Myocyte (in vitro differentiated cells): ENCODE measurements at places on chromosomes 7 and 10. TPM values are rescaled to one million over a fixed set of nuclear protein-coding genes. Genes with fewer than 3 reads are reported as not detected.

- no peak for DNase-seq
Observed at GRCh38 chr7:120979765-120980499, 8.6 kb upstream of the CPED1 start.

DNA sequence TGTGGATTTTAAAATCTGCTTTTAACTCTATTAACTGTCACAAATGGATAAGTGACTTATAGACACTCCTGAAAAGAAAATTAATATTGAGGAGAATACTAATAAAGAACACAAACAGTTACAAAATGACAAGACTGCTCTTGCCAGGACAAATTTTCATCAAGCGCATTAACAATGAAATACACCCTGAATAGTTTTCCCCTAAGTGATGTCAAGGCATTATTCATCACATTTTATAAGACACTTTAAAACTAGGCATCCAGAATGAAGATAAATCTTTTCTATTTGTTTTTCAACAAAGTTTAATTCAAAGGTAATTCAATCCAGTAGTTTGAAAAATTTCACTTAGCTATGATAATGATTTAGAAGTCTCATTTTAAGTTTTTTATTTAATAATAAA is 110.5 kb upstream of the SEC61G start:
- no peak for DNase-seq

- no peak for DNase-seq
Observed at GRCh38 chr10:101997803-101998202, 58.2 kb downstream of the ARMH3 start.

GRCh38 chr10:43203448-43204041 is 63.3 kb downstream of the RASGEF1A start:
- no peak for DNase-seq

DNA sequence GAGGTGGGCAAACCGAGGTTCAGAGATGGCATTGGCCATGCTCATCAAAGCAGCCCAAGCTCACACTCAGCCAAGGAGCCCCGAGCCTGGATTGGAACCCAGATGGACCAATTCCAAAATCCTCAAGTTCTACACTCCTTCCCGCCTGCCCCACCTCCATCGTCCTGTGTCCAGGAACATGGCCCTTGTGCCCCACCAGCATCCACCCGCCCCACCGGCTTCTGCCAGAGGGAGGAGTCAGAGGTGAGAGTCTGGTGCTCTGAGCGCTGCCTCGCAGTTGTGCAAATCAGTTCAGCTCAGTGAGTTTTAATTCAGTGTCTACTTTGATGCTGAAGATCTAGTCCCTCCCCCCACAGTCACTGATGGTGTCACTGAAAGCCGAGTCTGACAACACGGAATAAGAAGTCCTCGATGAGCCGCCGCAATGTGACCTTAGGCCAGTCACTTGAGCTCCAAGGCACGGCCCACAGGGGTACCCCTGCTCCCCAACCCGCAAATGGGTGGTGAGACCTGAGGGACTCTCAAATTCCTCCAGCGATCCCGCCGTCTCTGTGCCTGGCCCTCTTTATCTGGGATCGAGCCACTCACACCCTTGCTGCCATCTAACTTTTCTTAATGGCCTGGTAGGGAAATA is 26.3 kb downstream of the PRKAG2 start:
- no peak for DNase-seq

DNA sequence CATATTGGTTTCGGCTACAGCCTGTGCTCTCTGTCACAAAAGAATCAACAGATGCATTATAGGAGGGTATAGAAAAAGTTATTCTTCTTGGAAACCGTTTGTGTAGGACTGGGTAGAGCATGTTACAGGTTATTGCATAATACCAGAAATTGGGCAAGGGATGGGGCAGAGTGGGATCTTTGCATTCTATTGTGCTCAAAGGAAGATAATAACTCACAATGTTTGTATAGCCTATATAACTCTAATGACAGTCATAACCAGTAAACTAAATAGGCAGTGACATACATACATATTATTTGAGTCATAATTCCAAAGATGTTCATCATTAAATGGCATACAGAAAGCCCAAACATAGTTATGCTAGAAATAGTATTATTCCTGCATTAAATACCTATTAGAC is 179.7 kb downstream of the XPNPEP1 start:
- no peak for DNase-seq

GRCh38 chr10:114043532-114044246 is at the start of gene ADRB1:
Gene ADRB1, plus strand, starts transcription at chr10:114043866. Its CDS starts 267 bp downstream, at chr10:114044133.
- DNase-seq, result peak; percentile 67

GRCh38 chr10:9900751-9901150 is 1116.9 kb upstream of the CELF2 start:
- no peak for DNase-seq

- no peak for DNase-seq
Observed at GRCh38 chr10:116905845-116906210, 56.5 kb downstream of the ENO4 start.

- DNase-seq, result no peak
Observed at GRCh38 chr10:131155218-131155875, 156.2 kb downstream of the TCERG1L start.

DNA sequence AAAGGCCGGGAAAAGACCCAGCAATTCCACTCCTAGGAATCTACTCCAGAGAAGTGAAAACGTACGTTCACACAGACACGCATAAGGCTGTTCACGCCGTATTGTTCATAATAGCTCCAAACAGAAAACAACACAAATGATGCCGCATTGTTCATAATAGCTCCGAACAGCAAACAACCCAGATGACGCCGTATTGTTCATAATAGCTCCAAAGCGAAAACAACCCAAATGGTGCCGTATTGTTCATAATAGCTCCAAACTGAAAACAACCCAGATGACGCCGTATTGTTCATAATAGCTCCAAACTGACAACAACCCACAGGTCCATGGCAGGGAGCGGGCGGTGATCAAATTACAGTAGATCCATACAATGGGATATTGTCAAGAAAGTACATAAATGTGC is 85.2 kb upstream of the DNAAF5 start:
- peak; percentile 64 for DNase-seq

GRCh38 chr10:5595994-5596471 is 70.4 kb downstream of the ASB13 start:
- no peak for DNase-seq

DNA sequence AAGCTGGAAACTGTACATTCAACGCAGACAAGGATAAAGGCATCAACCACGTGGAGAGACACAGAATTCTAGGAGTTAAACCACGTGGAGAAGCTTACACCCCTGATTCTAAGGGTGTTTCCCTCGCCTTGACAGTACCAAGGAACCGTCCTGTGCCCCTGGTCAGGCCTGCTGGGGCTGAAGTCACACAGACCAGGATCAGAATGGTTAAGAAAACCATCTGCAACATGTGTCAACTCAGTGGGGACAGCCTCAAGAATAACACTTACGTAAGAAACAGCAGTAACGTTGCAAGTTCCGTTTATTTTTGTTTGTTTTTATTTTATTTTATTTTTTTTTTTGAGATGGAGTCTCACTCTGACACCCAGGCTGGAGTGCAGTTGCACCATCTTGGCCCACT is 55.6 kb downstream of the CHST15 start:
- DNase-seq, result no peak

DNA sequence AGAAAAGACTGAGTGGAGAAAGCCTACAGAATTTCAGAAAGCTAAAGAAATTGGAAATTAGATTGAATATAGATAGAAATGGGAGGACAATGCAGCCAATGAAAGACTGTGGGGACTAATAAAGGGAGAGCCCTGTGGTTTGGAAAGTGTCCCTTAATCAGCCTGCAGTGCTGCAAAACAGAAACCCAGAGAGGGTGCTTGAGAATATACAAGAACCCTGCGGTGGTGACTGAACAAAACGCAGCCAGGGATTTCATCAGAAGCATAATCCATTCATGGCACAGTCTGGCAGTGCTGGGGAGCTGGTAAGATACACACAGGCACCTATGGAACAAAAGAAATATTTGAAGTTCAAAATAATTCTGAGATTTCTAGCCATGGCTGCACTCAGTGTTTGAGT is 19.1 kb downstream of the CEP41 start:
- peak; percentile 49 for DNase-seq

DNA sequence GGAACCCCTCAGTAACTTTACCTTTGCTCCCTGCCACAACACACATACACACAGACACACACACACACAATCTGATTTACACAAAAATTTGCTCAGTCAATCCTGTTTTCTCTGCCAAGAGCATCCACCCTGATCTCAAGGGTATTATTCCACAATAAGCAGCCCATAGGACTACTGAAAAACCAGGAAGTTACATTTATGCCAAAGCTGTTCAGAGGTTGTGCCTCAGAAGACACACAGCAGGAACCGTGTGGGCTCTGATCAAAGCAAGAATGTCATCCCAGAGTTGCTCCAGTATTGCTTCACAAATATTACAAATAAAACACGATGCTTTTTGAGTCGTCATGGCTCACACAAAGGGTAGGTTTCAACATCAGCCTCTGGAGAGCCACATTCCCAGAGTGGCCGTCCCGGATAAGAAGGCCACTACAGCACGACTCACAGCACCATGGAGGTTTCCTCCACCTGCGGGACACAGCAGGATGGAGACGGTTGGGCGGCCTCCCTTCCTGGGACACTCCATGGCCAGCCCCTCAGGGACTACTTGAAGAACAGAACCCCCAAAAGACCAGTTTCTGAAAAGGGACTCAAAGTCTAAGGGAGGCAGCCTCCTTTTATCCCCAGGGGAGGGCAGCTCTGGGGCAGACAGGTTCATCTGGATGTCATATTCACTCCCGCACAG is 1.6 kb downstream of the AIFM2 start:
- no peak for DNase-seq

DNA sequence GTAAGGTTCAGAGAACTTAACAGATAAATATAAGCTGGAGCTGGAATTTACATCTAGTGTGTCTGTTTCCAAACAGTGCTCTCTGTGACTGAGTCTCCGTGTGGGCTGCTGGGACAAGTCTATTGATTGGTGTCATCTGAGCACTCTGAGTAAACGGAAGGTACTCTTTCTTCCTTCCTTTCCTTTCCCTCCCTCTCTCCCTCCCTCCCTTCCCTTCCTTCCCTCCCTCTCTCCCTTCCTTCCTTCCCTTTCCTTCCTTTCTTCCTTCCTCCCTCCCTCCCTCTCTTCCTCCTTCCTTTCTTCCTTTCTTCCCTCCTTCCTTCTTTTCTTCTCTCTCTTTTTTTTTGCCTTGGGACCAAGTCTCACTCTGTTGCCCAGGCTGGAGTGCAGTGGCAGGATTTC is 61.8 kb downstream of the ANKRD61 start:
- no peak for DNase-seq

DNA sequence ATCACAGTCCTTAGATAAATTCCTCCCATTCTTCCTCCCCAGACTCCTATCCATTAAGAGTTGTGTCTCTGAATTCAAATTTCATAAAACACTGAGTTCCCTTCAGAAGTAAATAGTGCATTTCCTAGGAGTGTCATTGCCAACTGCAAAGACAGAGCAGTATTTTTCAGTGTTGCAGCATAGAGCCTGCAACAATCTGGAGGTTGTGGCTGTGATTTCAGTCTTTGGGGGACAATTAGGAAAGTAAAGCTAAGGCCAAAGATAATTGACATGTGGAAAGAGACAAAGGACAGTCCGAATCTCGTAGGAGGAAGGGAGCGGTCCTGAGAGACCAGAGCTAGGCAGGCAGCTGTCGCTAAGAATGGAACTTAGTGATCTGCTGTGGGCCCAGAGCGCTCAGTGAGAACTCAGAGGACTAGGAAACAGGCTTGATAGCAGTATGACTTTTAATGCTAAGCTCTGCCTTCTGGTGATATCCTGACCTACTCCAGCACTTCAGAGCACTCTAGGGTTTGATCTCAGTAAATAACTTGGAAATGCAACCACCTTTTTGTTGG is 46.2 kb downstream of the PRPF18 start:
- peak; percentile 76 for DNase-seq

GRCh38 chr10:7836571-7836970 is 18.3 kb downstream of the TAF3 start:
- no peak for DNase-seq

GRCh38 chr7:49513911-49514310 is 259.5 kb upstream of the VWC2 start:
- DNase-seq, result no peak

DNA sequence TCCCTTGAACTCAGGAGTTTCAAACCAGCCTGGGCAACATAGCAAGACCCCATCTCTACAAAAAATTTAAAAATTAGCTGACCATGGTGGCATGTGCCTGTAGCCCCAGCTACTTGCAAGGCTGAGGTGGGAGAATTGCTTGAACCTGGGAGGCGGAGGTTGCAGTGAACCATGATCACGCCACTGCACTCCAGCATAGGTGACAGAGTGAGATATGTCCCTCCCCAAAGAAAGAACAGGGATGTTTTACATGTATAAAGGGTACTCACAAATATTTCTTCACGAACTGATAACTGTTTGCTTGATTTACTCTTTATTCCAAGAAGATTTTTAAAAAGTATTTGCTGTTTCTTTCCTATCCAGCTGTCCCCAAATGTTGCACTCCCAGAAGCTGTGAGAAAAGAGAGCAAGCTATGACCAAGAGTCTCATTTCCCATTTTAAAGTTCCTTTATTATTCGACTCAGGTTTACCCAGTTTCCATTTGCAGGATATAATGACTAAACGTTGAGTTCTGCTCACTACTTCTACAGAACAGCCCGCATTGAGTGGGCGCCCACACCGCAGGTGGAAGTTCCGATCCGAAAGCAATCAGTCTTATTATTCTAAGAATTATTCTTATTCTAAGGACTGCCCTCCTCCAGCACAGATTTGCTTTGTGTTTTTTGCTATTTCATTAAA is 90.7 kb downstream of the APBB1IP start:
- no peak for DNase-seq

DNA sequence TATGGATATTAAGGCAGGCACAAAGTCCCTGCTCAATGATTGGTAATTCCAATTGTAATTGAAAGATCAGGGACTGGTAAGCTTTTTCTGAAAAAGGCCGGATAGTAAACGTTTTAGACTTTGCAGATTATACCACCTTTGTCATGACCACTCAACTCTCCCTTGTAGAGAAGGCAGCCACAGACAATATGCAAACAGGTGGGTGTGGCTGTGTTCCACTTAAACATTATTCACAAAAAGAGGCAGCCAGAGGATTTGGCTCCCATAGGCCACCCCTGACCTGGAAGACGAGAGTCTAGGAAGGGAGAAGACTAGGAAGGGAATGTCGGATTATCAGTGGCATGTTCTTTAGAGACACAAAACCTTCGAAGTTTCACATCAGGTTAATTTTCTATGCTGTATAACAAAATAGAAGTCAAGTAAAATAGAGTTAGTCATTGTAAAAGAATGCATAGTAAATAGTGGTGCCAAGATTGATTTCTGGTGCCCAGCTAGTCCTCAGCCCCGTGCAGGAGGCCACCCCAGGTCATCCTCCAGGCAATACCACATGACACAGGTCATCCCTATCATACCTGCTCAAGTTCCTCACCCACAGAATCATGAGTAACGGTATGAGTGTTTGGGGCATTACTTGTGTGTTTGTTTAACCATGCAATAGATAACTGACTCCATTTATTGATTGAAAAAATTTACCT is 193.8 kb downstream of the PLPP4 start:
- no peak for DNase-seq

ZPBP gene
- not detected in 2 replicates for total RNA-seq

CLDN3 gene
- total RNA-seq, result not detected in 2 replicates

CHAT gene
- total RNA-seq, result not detected in 2 replicates

ANKRD61 gene
- total RNA-seq, result 0.35 TPM in 1 of 2 replicates, not detected in the other

ADAM12 gene
- 14.4 and 15.5 TPM in 2 replicates for total RNA-seq

MEPCE gene
- 38.1 and 41.3 TPM in 2 replicates for total RNA-seq

OR6V1 gene
- total RNA-seq, result not detected in 2 replicates
